ENCODE measurements at places on chromosomes 1 and 21.

DNA sequence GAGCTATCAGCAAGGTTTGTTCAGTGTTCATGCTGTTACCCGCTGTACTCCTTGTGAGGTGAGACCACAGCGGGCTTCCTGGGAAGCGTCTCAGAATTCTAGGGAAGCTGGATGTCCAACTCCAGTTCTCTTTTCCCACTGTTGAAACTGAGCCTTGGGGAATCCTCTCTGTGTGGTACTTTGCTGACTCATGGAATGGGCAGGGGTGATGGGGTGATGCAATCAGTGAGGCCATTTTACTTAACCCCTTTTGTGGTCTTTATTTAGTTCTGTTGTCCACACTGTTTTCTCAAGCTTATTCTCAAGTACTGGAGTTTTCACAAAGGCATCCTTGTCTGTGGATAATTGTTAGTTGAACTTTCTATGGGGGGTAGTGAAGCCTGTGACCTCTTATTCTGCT lies 42.6 kb downstream of the ACKR1 start:
- H3K36me3 ChIP-seq = no peaks in the 10 kb centered on the region
- no peak overlapping the region for H3K27ac ChIP-seq
- no peak for DNase-seq
- H3K27me3 ChIP-seq = peaks cover 44% of the 10 kb centered on the region
- H3K4me3 ChIP-seq = no peak overlapping the region

DNA sequence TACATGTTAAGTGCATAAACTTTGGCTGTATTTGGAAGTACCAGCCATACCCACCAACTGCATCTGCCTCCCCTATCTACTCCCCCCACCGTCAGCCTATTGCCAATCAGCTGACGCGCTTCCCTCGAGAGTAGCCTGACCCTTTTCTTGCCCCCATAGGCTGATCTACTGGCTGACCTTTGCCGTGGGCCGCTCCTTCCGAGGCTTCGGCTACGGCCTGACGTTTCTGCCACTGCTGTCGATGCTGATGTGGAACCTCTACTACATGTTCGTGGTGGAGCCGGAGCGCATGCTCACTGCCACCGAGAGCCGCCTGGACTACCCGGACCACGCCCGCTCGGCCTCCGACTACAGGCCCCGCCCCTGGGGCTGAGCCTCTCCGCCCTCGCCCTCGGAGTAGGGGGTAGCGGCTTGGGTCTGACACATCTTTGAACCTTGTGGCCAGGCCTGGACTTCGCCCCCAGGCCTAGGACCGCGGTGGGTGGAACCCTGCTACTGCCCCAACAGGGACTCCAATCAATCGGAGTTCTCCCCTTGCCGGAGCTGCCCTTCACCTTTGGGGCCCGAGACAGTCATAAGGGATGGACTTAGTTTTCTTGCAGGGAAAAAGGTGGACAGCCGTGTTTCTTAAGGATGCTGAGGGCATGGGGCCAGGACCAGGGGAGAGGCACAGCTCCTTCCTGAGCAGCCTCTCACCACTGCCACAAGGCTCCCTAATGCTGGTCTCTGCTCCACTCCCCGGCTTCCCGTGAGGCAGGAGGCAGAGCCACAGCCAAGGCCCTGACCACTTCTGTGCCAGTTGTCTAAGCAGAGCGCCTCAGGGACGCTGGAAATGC lies 4.0 kb downstream of the GLMP start:
- H3K4me3 ChIP-seq = peak overlapping the region; percentile 22
- H3K27ac ChIP-seq = no peak overlapping the region
- no peak for DNase-seq
- peaks cover 25% of the 10 kb centered on the region for H3K4me1 ChIP-seq
- H3K36me3 ChIP-seq = peaks cover 6% of the 10 kb centered on the region
- no peaks in the 10 kb centered on the region for H3K27me3 ChIP-seq

- peak overlapping the region; percentile 96 for H3K27ac ChIP-seq
- H3K27me3 ChIP-seq = no peaks in the 10 kb centered on the region
- peak; percentile 47 for DNase-seq
- peaks cover 81% of the 10 kb centered on the region for H3K4me1 ChIP-seq
Measured at GRCh38 chr1:154755858-154756730, 114.0 kb downstream of the KCNN3 start.

GRCh38 chr1:214808845-214809460 lies 206.0 kb downstream of the CENPF start:
- H3K27me3 ChIP-seq = no peaks in the 10 kb centered on the region
- H3K4me1 ChIP-seq = no peaks in the 10 kb centered on the region
- DNase-seq = no peak
- no peaks in the 10 kb centered on the region for H3K36me3 ChIP-seq
- no peak overlapping the region for H3K4me3 ChIP-seq

- H3K4me1 ChIP-seq = peaks cover 61% of the 10 kb centered on the region
- H3K36me3 ChIP-seq = peaks cover 4% of the 10 kb centered on the region
- peak overlapping the region; percentile 1 for H3K4me3 ChIP-seq
- H3K27ac ChIP-seq = peak overlapping the region; percentile 87
- no peak for DNase-seq
Measured at GRCh38 chr1:234953655-234954405, 174.8 kb downstream of the TOMM20 start.

- no peak overlapping the region for H3K4me3 ChIP-seq
- no peaks in the 10 kb centered on the region for H3K36me3 ChIP-seq
- no peak for DNase-seq
- H3K27ac ChIP-seq = no peak overlapping the region
- no peaks in the 10 kb centered on the region for H3K27me3 ChIP-seq
- H3K4me1 ChIP-seq = peaks cover under 1% of the 10 kb centered on the region
Measured at GRCh38 chr1:151935154-151935553, 25.8 kb upstream of the THEM4 start.

DNA sequence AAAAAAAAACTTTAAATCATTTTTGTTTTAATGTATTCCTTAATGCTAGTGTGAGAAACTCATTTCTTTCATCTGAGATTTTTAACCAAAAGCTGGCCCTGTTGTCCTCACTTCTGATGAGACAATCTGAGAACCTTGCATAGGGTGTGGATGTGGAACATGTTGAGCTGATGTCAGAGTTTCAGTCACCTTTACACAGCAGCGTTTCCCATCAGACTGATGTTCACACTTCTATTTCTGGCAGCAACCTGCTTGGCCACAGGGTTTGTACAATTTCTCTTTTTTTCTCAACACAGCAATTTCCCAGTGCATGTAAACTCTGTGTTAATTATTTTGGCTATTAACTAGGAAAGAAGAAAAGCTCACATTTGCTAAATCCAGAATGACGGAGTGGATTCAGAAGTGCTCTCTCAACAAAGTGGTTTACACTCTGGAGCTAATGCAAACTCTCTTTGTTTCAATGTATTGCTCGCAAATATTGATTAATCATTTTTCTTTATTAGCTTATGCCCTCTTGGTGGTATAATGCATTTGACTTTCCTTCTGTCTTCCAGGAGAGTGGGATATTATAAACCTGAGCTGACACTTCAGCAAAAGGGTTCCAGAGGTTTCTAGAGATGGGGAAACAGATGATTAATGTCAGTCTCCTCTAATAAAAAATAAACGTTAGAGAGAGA lies 70.5 kb upstream of the HSPA13 start:
- H3K27ac ChIP-seq = peak overlapping the region; percentile 95
- DNase-seq = peak; percentile 29
- peaks cover 66% of the 10 kb centered on the region for H3K4me1 ChIP-seq
- no peaks in the 10 kb centered on the region for H3K27me3 ChIP-seq

DNA sequence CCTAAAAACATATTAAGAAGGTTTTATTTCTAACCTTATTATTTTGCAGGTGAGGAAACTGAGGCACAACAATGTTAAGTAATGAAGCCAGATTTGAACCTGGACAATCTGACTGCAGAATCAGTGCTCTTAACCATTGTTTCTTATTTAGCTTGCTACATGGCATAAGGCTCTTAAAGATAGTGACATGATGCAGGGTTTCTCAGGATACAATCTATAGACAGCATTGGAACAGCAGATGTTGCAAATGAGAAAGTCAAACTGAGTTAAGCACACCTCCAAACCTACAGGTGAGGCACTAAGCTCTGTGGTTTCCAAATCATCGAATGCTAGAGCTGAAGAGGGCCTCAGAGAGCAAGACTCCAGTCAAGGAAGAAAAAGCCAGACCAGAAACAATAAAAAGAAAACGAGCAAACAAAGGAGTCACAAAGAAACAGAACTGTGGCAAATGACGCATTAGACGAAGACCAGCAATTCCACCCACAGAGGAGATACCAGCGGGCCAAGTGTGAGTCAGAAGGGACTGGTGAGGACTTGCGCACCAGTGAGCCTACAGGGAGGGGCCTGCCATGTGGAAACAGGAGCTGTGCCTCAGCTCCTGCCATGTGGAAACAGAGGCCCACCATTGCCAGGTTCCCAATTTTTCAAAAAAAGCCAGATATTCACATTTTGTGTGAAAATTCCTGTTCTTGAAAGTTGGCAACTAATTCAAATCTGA lies 14.4 kb downstream of the CD58 start:
- peaks cover 8% of the 10 kb centered on the region for H3K36me3 ChIP-seq
- peak; percentile 81 for DNase-seq
- H3K4me1 ChIP-seq = peaks cover 88% of the 10 kb centered on the region

GRCh38 chr1:19635646-19636045 lies 8.5 kb upstream of the NBL1 start:
- H3K27me3 ChIP-seq = no peaks in the 10 kb centered on the region
- no peaks in the 10 kb centered on the region for H3K4me1 ChIP-seq
- no peak overlapping the region for H3K4me3 ChIP-seq
- DNase-seq = no peak
- H3K36me3 ChIP-seq = no peaks in the 10 kb centered on the region

GRCh38 chr1:16971341-16972188 lies 8.9 kb downstream of the MFAP2 start:
- no peaks in the 10 kb centered on the region for H3K27me3 ChIP-seq
- H3K4me3 ChIP-seq = no peak overlapping the region

DNA sequence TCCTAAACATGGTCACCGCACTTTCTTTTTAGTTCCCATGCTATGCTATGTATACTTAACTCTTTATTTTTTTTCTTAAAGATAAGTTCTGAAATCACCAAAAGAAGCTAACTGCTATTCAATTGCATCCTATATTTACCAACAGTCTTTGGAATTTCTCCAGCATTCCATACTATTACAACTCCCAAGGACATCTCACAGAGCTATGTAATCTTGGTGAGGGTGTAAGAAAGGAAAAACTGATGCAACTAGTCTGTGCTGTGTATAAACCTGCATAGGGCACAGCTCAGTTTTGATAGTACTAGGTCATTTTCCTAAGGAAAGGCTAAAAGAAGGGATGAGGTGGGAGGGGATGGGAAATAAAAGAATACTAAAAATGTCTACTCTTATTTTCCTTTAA lies 78.0 kb downstream of the PTPN14 start:
- no peak overlapping the region for H3K27ac ChIP-seq
- no peaks in the 10 kb centered on the region for H3K36me3 ChIP-seq
- no peak for DNase-seq
- no peak overlapping the region for H3K4me3 ChIP-seq
- H3K27me3 ChIP-seq = peaks cover 33% of the 10 kb centered on the region

DNA sequence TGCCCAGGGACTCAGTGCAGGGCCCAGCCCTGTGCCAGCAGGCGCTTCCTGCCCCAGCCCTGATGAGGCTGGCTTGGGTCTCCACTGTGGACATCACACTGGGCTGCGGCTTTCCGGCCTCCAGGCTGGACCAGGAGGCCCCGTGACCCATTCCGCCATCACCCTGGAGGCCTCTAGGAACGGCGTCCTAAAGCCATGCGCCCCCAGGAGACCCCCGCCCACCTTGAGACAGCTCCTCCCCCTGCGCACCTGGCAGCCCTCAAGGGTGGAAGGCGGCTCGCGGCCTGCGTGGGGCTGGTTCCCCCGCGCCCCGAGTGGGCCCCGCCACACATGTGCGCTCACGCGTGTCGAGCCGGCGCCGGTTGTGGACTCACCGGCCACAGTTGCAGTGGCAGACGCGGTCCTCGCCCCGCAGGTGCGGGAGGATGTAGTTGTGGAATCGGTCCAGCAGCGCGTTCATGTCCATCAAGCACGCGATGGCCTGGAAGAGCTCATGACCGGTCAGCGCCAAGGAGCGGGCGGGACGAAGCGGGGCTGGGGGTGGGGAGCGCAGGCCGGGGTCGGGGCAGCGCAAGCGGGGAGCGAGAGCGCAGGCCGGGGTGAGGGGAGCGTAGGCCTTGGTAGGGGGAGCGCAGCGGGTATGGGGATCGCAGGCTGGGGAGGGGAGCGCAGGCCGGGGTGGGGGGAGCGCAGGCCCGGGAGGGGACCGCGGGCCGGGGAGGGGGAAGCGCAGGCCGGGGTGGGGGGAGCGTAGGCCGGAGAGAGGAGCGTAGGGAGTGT lies 924 bp downstream of the TMEM240 start:
- no peak for DNase-seq
- H3K4me1 ChIP-seq = no peaks in the 10 kb centered on the region
- no peaks in the 10 kb centered on the region for H3K27me3 ChIP-seq
- no peak overlapping the region for H3K27ac ChIP-seq

GRCh38 chr1:53127546-53127945 lies 14.9 kb downstream of the SLC1A7 start:
- no peaks in the 10 kb centered on the region for H3K27me3 ChIP-seq
- no peaks in the 10 kb centered on the region for H3K4me1 ChIP-seq
- no peaks in the 10 kb centered on the region for H3K36me3 ChIP-seq
- H3K27ac ChIP-seq = no peak overlapping the region
- DNase-seq = no peak

DNA sequence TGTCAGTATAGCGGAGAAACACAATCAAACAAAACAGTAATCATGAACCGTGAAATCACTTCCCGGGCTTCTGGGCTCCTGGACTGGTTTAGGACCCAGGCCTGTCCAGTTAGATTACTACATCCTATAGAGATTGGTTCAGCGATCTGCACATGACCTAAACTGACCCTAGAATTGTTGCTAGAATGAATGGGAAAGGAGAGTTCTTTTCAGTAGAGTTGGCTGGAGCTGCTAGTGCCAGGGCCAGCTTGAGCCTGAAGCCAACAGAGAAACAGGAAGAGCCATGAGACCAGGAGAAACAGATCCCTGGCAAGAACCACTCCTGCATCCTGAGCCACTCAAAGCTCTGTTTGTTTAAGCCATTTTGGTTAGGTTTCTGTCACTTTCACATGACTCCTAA lies 474.3 kb upstream of the C1orf87 start:
- no peaks in the 10 kb centered on the region for H3K4me1 ChIP-seq
- no peak for DNase-seq
- no peaks in the 10 kb centered on the region for H3K27me3 ChIP-seq

DNA sequence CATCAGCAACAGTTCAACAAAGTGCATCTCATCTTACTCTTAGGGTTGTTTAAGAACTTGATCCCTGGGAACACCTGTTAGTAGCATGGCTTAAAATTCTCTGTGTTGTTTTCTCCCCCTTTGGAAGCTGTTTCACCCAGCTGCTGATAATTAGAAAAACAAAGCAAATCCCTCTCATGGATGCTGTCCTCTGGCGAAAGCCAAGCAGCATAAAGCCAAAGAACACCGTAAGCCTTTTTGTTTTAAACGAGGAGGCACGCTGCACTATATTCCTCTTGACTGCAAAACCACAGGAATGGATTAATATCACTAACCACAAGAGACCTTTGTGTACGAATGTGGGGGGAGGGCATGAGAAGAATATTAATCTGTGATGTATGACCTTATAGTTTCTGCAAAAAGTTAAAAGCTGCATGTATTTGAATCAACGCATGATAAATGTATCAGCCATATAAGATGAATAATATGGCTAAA lies 923.2 kb downstream of the LTN1 start:
- no peaks in the 10 kb centered on the region for H3K4me1 ChIP-seq
- no peak overlapping the region for H3K4me3 ChIP-seq
- DNase-seq = no peak
- no peaks in the 10 kb centered on the region for H3K27me3 ChIP-seq
- H3K36me3 ChIP-seq = no peaks in the 10 kb centered on the region
- H3K27ac ChIP-seq = no peak overlapping the region

GRCh38 chr1:206496131-206496793 lies 11.1 kb upstream of the RASSF5 start:
- peaks cover 8% of the 10 kb centered on the region for H3K36me3 ChIP-seq
- H3K27ac ChIP-seq = peak overlapping the region; percentile 52
- H3K27me3 ChIP-seq = no peaks in the 10 kb centered on the region
- DNase-seq = no peak
- H3K4me3 ChIP-seq = no peak overlapping the region
- peaks cover 19% of the 10 kb centered on the region for H3K4me1 ChIP-seq

All from activated T-cell treated with anti-CD3 and anti-CD28 coated beads, Interleukin-2, amount 50 U/mL, for 72 hours (primary cell).